ENCODE measurements at places on chromosomes 4 and X. TPM values are rescaled to one million over a fixed set of nuclear protein-coding genes. Genes with fewer than 3 reads are reported as not detected.
A peak's percentile ranks its signal among the peaks of the same experiment; 100 is the strongest.

DNA sequence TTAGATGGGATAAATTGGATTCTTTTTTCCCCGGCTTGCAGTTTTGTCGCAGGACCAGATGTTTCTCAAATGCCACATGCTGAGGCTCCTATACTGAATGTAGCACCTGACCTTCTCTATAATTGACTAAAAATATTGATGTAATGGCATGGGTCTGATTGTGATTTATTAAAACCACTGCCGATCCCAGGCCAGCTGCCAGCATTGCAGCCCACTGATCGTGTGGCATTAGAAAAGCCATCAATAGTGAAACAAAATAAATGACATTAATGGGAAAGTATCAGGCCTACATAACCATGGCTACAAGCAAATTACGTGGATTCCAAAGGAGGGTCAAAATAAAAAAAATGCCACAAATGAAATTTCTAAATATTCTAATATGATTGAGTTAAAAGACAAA, 98.7 kb downstream of the MAB21L2 start:
- no peak for DNase-seq

DNA sequence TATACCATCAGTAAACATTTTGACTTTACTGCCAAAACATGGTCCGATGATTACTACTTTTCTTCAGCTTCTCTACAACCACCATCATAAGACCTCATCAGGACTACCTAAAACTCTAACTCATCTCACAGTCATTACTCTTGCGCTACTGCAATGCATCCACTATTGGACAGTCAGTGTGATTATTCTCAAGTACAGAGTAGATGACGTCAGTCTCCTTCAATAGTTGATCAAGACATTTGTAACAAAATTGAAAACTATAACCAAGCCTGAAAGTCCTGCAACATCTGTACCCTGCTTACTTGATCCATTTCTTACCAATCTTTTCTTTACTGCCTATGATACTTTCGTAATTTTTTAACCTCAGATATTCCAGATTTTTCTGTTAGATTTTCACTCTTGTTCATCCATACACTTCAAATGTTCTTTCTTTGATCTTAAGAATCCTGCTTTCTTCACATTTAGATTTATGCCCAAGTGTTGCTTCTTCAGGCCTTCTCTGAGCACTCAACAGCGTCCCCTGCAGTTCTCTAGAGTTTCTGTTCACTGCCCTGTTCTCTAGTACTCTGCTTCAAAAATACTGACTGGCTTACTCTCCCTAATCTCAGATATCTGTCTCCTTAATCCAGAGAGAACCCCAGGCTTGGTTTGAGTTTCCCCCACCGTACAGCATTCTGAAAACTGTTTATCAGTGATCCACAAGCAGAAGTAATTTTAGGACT, 1517.6 kb downstream of the STIM2 start:
- DNase-seq = no peak

DNA sequence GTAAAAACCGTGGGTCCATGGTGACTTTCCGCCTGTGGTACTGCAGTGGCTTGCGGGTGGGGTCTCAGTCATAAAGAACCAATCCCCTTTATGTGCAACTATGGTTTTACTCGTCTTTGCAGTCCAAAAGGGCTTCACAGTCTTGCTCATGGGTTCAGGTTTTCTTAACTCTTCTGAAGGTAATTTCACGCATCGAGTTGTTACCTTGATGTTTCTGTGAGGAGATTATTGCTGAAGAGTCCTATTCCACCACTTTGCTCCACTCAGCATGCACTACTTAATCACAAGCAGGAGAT, 41.5 kb downstream of the F8 start:
- DNase-seq = no peak

GRCh38 chr4:138890891-138891570, 124.5 kb upstream of the NOCT start:
- DNase-seq = no peak

GRCh38 chr4:2248821-2249261, 6.9 kb upstream of the HAUS3 start:
- no peak for DNase-seq

DNA sequence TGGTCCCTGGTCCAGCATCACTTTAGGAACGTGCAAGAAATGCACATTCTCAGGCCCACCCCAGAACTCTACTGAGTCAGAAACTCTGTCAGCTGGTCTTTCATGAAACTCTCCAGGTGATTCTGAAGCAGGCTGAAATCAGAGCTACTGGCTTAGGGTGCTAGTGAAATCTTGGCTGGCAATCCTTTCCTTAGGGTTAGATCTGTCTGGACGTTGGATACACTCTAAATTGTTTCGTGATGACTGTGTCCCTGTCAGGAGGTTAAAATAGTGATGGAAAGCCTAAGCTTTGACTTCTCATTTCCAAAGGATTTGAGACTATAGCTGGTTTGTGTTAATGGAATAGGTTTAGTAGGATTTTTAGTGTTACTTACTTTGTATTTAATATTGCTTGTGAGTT, 99.1 kb downstream of the ARHGAP10 start:
- no peak for DNase-seq

DNA sequence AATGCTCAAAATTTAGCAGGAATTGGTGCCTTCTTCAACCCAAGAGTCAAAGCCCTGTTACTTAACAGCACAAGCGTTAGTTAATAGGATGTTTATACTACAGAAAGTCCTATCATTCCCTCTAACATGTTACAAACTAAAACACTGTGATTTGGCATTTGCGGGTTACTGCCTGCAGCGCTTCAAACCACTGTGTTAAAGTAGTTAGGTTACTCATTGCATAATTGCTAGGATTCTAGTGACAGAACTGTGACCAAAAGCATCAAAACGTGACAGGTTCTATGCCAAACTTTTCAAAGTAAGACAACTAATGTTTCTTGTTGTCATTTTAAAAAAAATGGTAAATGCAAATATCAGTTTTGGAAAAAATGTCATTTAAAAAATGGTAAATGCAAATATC, 442.8 kb upstream of the ZFP42 start:
- DNase-seq = no peak

DNA sequence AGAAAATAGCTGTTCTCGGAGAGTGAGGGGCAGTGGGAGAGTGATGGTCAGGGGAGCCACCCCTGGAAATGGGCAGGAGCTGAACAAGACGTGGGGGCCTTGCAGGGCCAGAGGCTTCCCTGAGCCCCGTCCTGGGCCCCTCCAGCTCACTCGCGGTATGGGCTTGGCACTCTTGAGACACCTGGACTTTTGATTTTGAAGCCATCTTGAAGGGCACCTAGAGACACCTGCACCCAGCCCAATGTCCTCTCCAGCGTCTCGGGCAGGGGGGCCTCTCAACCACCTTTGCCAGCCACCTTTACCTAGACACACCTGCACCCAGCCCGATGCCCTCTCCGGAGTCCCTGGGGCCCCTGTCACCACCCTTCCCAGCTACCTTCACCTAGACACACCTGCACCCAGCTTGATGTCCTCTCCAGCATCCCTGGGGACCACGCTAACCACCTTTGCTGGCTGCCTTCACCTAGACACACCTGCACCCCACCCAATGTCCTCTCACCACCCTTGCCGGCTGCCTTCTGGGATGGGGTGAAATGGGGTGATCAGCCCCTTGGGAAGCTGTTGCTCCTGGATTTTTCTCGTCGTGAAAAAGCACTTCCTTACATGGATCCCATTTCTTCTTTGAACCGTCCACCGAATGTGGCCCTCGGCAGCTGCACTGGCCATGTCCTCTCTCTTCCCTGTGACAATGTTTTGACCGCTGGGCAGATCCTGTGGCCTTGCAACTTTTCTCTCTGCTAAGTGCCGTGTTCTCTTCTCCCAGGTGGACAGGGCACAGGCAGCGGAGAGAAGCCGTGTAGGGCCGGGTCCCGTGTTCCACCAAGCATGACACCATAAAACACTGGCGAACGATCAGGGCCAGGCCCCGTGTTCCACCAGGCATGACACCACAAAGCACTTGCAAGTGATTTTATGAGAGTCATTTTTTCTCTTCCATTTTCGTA, 47.5 kb downstream of the CPZ start:
- peak; percentile 1 for DNase-seq

DNA sequence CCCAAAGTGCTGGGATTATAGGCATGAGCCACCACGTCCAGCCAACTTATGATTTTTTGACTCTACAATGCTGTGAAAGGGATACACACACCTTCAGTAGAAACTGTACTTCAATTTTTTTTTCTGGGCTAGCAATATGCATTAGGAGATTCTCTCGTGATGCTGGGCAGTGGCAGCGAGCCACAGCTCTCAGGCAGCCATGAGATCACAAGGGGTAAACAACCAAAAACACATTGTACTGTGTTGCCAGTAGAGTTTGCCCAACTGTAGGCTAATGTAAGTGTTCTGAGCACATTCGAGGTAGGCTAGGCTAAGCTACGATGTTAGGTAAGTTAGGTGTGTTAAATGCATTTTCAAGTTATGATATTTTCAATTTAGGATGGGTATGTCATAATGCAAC, 25.7 kb downstream of the RAB33A start:
- no peak for DNase-seq

GRCh38 chr4:85029453-85029852, 63.0 kb upstream of the WDFY3 start:
- no peak for DNase-seq

Gene SULT1E1
- total RNA-seq = not detected

Gene FAM149A
- total RNA-seq = 3.2 TPM

Measured in T-cell (primary cell).